Substantia nigra (tissue), 51 donors: ENCODE measurements at places on chromosomes 12 and 14.

DNA sequence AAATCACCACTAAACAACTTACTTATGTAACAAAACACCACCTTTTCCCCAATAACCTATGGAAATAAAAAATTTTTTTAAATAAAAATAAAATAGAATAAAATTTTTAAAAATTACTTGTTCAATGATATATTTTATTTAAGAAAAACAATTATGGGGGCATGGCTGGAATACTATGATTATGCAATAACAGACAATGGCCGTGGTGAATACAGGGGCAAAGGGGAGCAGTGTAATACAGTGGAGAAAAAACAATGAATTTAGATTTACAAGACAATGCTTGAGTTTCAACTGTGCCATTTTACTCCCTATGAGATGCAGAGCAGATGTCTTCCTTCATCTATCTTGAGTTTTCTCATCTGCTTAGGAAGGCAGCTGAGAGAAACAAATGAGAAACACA, 72.9 kb downstream of the BLTP3B start:
- DNase-seq, result no peak

- DNase-seq, result no peak
These were observed 105.2 kb downstream of the DICER1 start for GRCh38 chr14:95052016-95052585.

- DNase-seq, result no peak
These were observed 50.4 kb downstream of the PPP1R12A start for GRCh38 chr12:79884401-79885006.

DNA sequence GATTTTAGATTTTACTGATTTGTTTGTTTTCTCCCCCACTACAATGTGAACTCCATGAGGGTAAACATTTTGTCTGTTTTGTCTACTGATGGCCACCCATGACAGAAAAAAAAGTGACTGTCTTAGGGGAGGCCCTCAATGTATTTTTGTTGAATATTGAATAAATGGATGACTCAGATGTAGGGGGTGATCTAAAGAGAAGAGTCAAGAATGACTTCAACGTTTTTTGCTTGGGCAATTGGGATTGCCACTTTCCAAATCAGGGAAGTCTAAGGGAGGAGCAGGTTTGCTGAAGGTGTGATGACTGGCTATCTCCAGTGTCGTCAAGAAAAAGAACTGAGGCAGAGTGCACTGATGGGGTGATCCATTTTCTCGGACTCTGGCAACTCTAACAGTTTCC, 10.7 kb upstream of the PHC1 start:
- no peak for DNase-seq

- no peak for DNase-seq
These were observed 354.4 kb downstream of the NELL2 start for GRCh38 chr12:44521702-44522101.

DNA sequence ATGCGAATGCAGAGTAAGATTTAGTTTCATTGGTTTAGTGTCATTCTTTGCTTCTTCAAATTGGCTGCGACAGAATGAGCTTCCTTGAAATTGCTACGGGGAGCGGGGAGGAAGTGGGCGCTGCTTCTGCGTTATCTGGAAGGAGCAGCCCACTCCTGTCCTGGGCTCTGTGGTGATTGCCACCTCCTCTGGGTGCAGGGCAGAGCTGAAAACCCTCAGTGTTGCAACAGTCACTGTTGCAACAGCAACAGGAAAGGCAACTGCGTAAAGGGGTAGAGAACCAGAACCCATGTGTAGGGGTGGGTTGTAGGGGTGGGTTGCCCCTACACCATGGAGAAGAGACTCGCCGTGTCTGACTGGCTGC, 57.7 kb downstream of the MAX start:
- no peak for DNase-seq

DNA sequence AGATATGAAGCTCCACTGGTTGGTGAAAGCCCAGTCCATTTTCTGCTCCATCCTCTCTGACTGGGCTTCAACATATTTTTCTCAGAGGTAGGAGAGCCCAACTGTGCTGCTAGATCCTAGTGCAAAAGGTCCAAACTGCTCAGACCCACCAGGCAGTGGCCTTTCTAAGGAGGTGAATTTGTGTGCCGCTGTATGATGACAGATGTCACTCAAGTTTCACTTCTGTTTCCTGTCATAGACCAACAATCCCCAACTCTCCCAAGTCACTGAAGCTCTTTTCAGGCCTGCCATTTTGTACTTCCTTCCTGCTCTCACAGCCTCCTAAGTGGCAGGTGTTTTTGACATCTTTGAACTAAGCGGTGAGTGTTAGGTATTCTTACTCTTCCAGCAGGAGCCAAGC, 16.4 kb upstream of the RNASE4 start:
- DNase-seq, result no peak

GRCh38 chr12:82517027-82517426, 158.7 kb downstream of the METTL25 start:
- DNase-seq, result no peak

- peak; percentile 31 for DNase-seq
These were observed 2.3 kb upstream of the CEBPE start for GRCh38 chr14:23121361-23121771.
